ENCODE measurements at places on chromosomes 11 and 22. TPM values are rescaled to one million over a fixed set of nuclear protein-coding genes. Genes with fewer than 3 reads are reported as not detected.
A peak's percentile ranks its signal among the peaks of the same experiment; 100 is the strongest.

DNA sequence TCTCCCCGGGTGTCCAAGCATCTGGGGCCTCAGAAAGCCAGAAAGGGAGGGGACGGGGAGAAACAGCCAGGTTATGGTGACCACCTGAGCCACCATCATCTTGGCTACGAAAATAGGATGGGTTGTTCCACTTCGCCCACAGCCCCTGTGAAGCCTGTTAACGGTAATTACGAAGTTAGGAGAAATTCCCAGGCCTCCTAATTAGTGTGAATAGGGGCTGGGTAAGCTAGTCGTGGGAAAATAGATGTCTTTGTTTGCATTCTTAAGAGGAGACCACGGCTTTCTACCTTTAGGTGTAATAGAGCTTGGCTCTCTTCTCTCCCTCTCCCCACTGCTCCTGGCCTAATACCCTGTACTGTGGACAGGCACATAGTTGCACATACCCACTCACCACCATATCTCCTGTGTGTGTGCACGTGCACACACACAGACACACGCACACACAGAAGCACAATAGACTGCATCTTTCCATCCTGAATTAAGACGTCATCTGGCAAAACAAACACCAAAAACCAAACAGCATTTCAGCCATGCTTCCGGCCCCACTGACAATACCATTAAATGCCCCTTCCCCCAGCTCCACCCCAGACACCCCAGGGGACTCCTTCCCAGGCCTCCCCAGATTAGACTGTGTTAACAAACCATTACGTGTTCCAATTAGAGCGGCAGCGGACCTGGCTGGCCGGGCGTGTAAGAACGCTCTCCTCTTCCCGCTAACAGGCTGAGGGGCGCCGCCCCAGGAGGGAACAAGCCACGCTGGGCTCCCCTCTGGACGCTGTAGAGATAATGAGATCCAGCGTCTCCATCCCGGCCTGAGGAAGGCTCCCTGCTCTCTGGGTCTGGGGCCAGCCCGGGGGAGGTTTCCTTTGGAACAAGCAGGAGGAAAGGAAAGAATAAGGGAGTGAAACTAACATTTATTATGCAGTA is 72.8 kb downstream of the TP53I11 start:
- peak; percentile 74 for DNase-seq
- H3K36me3 ChIP-seq = no peaks in the 10 kb centered on the region
- peaks cover 4% of the 10 kb centered on the region for H3K4me1 ChIP-seq
- H3K27ac ChIP-seq = no peak overlapping the region
- no peak overlapping the region for H3K4me3 ChIP-seq

GRCh38 chr22:48659404-48659996 is 1168.2 kb downstream of the BRD1 start:
- no peaks in the 10 kb centered on the region for H3K36me3 ChIP-seq
- H3K4me3 ChIP-seq = no peak overlapping the region
- H3K4me1 ChIP-seq = no peaks in the 10 kb centered on the region
- DNase-seq = no peak

DNA sequence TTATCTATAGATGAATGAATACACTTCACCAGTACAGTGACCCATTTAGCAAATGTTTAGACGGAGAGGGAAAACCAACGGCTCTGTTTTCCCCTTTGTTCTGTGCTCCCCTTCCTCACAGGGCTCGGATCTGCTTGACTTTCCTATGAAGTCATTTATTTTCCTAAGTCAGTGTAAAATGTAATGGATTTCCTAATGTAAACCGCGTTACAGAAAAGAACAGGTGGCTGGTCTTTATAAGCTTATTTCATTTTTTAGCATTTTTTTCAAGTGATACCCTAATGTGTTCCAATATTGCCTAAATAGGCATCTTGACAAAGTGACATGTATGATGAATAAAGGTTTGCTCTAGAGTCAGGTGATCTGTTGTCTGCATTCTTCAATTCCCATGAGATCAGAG is 207.5 kb downstream of the PGR start:
- peaks cover 17% of the 10 kb centered on the region for H3K4me1 ChIP-seq
- no peak overlapping the region for H3K4me3 ChIP-seq
- no peaks in the 10 kb centered on the region for H3K27me3 ChIP-seq
- no peak overlapping the region for H3K27ac ChIP-seq

The TAGLN gene
- polyA plus RNA-seq = 1,072 TPM

DNA sequence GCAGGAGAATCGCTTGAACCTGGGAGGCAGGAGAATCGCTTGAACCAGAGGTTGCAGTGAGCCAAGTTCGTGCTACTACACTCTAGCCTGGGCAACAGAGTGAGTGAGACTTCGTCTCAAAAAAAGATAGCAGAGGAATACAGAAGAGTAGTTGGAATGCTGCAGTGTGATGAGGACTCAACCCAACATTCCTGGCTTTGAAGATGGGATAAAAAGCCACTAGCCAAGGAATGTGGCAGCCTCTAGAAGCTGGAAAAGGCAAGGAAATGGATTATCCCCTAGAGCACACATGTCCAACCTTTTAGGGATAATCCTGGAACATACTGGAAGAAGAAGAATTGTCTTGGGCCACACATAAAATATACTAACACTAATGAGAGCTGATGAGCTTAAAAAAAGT is 13.9 kb downstream of the SLC25A17 start:
- no peak overlapping the region for H3K4me3 ChIP-seq
- DNase-seq = no peak
- no peaks in the 10 kb centered on the region for H3K27me3 ChIP-seq
- no peak overlapping the region for H3K27ac ChIP-seq
- no peaks in the 10 kb centered on the region for H3K36me3 ChIP-seq
- H3K4me1 ChIP-seq = no peaks in the 10 kb centered on the region

GRCh38 chr22:39237318-39238100 is 7.3 kb downstream of the PDGFB start:
- peak overlapping the region; percentile 86 for H3K27ac ChIP-seq
- peaks cover 82% of the 10 kb centered on the region for H3K4me1 ChIP-seq
- peak; percentile 73 for DNase-seq
- H3K36me3 ChIP-seq = no peaks in the 10 kb centered on the region
- no peak overlapping the region for H3K4me3 ChIP-seq
- no peaks in the 10 kb centered on the region for H3K27me3 ChIP-seq

DNA sequence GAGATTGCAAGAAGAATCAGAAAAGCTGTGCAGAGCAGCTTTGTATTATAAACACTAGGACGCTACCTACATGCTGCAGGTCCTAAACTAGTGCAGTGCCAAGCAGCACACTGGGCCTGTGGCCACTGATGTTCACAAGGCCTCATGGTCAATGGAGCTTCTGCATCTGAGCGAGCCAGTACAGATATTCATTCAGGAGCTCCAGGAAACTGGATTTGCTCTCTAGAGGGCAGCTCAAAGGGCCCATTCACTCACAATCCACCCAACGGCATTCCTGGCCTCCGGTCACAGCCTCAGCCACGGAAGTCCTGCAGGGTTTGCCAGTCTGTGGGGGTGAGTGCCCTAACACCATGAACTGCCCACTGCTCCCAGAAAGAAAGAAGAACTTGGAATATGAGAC is 5.8 kb upstream of the TBC1D10A start:
- H3K4me1 ChIP-seq = peaks cover 5% of the 10 kb centered on the region
- peaks cover 78% of the 10 kb centered on the region for H3K36me3 ChIP-seq
- no peak for DNase-seq

- H3K27me3 ChIP-seq = no peaks in the 10 kb centered on the region
- no peak overlapping the region for H3K27ac ChIP-seq
Measured at GRCh38 chr11:121418625-121419114, 33.4 kb upstream of the SORL1 start.

Data from stomach (tissue), 19 donors.